Natural killer cell (primary cell): ENCODE measurements at places on chromosomes 3 and 15. TPM values are rescaled to one million over a fixed set of nuclear protein-coding genes. Genes with fewer than 3 reads are reported as not detected.

The ARPIN gene
- 0.23 TPM for total RNA-seq

- no peak for DNase-seq
These were observed 115.1 kb downstream of the DNAJB8 start for GRCh38 chr3:128351546-128351945.

DNA sequence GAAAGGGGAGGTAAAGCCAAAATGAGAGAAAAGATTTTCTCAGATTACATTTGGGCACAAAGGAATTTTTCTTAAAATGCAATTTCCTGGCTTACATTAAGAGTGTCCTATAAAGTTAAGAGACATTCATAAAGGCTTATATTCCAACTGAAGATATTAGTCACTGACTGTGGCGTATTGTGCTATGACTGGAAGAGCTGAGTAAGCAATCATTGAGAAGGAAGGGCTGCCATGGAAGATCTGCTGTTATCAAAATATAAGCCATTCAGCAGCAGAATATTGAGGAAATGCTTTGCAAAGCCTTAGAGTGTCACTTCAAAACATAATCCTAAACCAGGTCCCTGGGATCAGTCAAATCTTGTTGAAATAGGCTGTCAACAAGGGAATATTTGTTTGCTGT is 593.9 kb downstream of the TUSC7 start:
- no peak for DNase-seq

The CLRN1 gene
- not detected for total RNA-seq

- DNase-seq, result no peak
These were observed 220.7 kb downstream of the TBL1XR1 start for GRCh38 chr3:176976586-176976985.

The SAMD7 gene
- not detected for total RNA-seq

The C3orf20 gene
- total RNA-seq, result 0.14 TPM

DNA sequence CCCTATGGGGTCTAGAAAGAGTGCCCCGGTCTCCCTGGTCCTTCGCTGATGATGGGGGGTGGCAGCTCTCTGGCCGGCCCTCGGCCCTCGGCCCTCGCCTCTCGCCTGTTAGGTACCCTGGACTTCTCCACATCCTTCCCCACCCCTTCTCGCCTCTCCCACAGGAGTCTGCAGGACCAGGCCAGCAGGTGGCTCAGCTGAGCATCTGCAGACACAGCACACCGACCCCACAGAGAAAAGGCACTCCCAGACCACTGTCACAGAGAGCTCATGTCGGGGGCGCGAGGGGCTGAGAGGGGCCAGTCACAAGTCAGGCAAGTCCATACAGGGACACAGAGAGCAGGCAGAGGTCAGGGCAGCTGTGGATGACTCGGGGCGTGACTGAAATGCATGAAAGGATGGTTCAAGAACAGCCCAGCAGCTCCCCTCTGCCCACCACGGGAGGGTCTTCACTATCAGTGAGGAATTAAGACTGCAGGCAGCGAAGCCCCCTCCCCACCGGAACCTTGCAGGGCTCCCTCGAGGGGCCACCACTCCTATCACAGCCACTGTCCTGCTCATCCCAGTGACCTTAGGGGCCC is 181.7 kb upstream of the NSMCE3 start:
- DNase-seq, result no peak

GRCh38 chr3:172709774-172710663 is 848 bp downstream of the NCEH1 start:
- DNase-seq, result peak; percentile 21

The PRICKLE2 gene
- 0.07 TPM for total RNA-seq

GRCh38 chr3:5072100-5072816 is 49.8 kb upstream of the ARL8B start:
- DNase-seq, result no peak

GRCh38 chr3:13021141-13022114 is 51.8 kb downstream of the IQSEC1 start:
- no peak for DNase-seq

- no peak for DNase-seq
These were observed 322.3 kb upstream of the SUCLG2 start for GRCh38 chr3:67976663-67977062.

- no peak for DNase-seq
These were observed 38.8 kb upstream of the LINGO1 start for GRCh38 chr15:77671362-77672056.

- no peak for DNase-seq
These were observed 7.1 kb upstream of the ST6GAL1 start for GRCh38 chr3:186923241-186923640.

- no peak for DNase-seq
These were observed 16.9 kb upstream of the MORF4L1 start for GRCh38 chr15:78855746-78856145.

The GOLGA6L4 gene
- total RNA-seq, result 3.7 TPM
